ENCODE measurements at places on chromosomes 12 and 14.

GRCh38 chr12:3224530-3224903 is 147.3 kb downstream of the TSPAN9 start:
- no peak for DNase-seq

DNA sequence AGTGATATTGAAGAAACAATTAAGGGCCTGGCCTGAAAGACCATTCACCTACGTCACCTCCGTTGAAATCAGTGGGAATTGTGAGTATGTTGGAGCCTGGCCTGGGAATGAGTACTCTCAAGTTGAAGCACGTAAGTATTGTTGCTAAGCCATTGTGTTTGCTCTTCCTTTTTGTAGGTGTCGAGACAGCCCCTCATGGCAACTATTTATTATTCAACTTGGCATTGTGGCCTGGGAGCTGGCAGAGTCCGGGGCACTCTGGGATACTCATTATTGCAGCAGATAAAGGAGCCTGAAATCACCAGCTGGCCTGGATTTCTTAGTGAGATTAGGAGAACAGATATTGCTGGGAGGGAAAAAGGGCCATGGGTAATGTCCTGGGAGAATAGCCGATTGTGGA is 147.4 kb downstream of the C12orf75 start:
- no peak for DNase-seq

GRCh38 chr12:57864442-57865083 is 18.0 kb upstream of the CTDSP2 start:
- DNase-seq, result peak; percentile 37

- DNase-seq, result no peak
These were observed 6.9 kb upstream of the LYZ start for GRCh38 chr12:69341328-69341727.

DNA sequence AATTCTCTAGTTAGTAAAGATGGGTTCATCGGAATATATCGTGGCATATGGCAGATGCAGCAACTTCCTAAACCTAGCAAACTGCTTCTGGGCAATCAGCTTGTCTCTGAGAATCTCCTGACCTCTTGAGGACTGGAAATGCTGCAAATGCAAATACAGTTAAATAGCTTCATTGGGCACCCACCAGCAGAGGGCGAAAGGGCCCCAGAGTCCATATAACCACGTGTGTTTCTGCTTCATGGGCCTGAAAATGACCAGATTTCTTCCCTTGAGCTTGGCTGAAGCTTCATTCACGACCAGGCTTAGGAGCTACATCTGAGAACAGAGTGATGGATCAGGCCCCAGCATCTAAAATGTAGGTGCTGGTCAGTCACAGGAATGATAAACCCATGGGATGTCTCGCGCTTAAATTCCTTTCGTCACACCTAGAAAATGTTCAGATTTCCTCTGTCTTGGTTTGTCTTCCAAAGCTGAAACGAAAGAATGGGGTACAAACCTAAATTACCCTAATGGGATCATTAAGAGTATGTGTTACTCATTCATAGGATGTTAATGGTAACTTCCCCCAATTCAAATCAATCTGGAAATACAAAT is 1482.5 kb upstream of the TMEM132C start:
- DNase-seq, result no peak

DNA sequence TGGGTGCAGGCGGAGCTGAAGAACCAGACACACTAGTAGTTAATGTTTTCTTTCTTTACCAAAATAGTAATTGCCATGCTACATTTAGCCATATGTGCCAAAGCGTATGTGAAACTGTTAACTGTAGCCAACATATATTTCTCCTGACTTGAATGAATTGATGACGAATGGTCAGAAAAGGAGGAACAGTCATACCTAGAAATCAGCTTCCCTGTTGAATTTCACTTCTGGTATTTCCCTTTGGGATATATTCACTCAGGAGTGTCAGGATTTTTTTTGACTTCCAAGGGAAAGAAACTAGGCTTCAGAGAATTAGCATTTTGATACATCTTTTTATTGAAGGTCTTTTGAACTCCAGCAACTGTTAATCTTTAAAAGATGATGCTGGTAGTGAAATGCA is 87.0 kb downstream of the ERC1 start:
- DNase-seq, result no peak

DNA sequence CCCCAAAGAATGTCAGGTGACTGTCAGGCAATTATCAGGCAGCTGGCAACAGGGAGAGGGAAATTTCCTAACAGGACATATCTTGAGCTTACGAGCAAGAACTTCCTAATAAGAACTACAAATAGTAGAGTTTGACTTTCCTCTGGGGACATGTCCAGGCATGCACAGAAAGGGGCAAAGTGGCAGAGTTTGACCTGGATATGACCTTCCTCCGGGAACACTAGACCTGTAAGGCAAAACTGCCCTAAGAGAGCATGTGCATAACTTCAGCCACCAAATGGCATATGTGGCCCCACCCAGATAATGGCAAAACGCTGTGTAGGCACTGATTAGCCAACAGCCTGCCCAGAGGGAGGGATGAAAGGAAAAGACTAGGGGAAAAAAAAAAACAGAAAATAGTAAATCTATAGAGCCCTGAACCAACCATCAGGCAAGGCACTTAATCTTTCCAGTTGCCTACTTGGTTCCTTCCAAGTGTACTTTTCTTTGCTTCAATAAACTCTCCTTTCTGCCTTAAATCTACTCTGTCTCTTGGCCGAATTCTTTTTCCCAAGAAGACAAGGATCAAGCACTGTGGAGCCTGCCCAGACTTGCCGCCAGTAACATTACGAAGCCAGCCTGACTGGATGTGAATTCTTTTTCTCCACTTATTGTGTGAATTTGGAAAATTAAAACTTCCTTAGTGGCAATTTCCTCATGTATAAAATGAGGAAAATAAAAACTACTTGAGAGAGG is 164.1 kb downstream of the SPTSSA start:
- no peak for DNase-seq

DNA sequence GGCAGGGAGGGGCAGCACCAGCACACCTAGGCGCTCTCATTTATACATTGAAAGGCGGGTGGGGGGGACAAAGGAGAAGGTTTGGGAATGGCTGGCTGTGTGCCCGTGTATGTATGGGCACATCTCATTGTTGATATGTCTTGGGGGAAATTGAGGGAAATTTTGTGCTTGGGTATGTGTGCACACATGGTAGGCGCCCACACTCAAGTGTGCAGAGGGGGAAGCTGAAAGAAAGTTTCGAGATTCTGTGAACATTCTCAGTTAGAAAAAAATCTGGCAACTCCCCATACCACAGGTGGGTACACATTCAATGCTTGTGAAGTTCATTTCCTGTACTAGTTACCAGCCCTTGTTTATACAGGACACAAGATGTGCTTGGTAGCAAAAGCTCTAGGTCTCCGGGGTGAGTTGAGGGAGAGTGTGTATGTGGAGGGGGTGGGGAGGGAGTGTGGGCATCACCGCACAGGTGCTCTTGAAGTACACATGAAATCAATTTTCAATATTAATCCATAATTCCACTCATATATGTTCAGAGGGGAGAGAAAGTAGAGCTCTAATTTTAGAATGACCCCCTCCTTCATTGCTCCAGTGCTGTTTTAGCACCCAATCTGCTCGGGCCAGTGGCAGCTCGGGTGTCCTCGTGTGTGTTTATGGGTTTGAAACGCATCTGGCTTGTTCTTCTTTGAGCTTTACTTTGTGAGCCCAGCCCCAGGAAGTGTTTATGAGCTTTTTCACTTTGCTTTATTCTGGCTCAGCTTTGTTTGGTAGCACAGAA is 286.0 kb downstream of the ZFP36L1 start:
- no peak for DNase-seq

GRCh38 chr14:22002860-22003284 is 329.3 kb upstream of the OR4E1 start:
- DNase-seq, result no peak

DNA sequence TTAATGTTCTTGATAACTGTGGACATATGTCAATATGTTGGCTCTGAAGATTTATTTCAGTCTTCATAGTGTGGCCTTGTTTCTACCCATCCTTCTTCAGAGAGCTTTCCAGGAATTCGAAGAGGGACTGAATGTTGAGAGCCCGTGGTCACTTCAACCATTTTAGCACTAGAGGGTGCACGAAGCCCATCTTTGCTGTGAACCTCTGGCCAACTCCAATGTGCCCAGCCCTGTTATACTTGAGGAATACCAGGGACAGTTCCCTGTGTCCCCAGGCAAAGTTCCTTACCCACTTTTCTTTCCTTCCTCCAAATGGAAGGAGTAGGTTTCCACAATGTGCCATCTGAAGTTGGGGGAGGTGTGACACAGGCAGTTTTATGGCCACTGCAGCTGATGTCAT is 603.5 kb downstream of the RPL10L start:
- DNase-seq, result no peak

DNA sequence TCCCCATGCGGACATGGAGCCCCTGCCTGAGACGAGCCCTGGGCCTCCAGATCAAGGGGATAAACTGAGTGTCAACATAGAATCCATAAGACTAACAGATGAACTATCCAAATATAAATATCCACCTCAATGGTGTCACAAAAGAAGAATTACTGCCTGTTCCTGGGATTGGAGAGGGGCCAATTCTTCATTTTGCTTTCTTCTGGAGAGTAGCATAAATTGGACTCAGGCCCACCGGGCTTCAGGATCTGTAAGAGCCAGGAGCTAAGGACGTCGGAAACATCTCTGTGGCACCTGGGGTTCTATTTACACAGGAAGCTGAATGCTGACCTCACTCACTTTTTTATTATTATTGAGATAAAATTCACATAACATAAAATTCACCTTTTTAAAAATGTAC is 408.2 kb upstream of the CCDC196 start:
- no peak for DNase-seq

- no peak for DNase-seq
These were observed at the start of gene PLEKHG3 for GRCh38 chr14:64704143-64704742. TSS of gene PLEKHG3 (plus strand) at chr14:64704424. CDS start at chr14:64727632, 23,208 bp downstream.

GRCh38 chr12:32181498-32182175 is 75.0 kb downstream of the BICD1 start:
- no peak for DNase-seq

DNA sequence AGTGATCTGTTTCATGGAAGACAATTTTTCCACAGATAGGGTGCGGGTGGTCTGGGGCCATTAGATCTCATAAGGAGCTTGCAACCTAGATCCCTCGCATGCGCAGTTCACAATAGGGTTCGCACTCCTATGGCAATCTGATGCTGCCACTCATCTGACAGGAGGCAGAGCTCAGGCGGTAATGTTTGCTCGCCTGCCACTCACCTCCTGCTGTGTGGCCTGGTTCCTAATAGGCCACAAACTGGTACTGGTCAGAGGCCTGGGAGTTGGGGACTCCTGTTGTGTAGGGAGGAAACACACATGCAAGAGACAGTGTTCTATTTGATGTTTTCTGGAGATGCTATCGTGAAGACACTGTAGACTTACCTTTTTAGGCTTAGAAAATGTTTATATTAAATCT is 77.0 kb upstream of the FGD4 start:
- DNase-seq, result peak; percentile 62

DNA sequence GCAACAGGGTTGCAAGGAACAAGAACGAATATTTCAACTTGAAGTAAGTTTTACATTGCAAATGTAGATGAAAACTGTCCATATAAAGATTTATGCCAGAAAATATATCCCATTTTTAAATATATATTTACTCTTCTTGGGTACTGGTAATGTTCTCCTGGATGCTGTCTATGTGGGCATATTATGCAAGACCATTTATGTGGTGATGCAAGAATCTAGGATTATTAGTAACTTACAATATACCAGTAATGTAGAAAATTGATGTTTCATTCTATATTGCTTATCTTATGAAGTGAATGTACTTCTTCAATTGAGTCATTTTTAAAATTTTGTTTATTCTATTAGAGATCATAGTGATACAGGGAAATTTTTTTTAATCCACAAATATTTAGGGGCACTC is 25.1 kb downstream of the FGFR1OP2 start:
- DNase-seq, result no peak

DNA sequence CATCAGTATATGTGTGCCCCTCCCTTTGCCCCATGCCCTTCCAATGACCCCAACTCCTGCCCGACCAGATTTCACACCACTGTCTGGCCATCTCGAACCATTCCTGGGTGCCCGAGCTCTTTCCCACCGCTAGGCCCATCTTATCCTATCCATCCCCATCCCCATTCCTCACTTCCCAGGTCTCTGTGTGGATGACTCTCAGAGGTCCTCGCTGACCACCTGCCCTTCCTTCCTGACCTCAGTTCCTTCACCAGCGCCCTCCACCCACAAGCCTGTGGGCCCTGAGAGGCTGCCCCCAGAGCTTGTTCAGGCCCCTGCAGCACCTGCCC is 49.1 kb downstream of the CYP46A1 start:
- no peak for DNase-seq

GRCh38 chr12:112122823-112123690 is 2.3 kb upstream of the TRAFD1 start:
- no peak for DNase-seq

DNA sequence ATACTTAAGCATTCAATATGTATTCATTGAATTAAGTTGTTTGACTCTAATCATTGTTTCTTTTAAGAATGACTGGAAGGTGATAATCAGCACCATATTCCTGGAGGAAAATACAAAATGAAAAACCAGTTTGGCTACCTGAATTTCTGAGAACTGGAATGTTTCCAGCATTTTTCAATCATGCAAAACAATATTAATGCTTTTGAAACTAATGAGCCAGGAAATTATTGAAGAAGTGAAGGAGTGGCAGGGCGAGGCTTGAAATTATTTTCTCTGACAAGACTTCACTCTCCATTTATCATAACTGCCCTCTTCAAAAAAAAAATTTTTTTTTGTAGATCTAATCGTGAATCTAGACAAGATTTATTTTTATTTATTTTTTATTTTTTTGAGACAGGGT is 19.0 kb downstream of the TMEM19 start:
- no peak for DNase-seq

GRCh38 chr12:26940516-26941214 is 2.4 kb downstream of the FGFR1OP2 start:
- DNase-seq, result no peak

GRCh38 chr12:26205941-26206340 is 10.6 kb downstream of the SSPN start:
- DNase-seq, result no peak

GRCh38 chr14:94904636-94905035 is 134.7 kb upstream of the GSC start:
- no peak for DNase-seq

DNA sequence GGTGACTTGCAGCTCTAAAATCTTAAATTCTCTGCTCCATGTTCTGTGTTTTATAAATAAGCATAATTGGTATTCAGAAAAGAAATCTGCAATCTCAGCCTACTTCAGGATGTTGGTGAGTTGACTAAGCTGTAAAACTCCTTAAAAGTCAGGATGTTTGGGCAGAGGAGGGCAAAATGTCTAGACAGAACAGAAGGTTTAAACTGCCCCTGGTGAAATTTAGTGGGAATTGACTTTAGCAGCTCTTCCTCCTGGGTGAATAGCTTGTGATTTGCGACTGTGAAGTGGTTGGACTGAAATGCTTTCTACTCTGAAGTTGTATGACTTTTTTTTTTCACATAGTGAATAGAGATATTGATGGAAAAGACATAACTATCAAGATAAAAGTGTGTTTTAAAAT is 85.8 kb downstream of the CAND1 start:
- no peak for DNase-seq

All from cerebellar nuclear complex (tissue), 1 donor.